ENCODE measurements at places on chromosomes 6 and 20. TPM values are rescaled to one million over a fixed set of nuclear protein-coding genes. Genes with fewer than 3 reads are reported as not detected.

DNA sequence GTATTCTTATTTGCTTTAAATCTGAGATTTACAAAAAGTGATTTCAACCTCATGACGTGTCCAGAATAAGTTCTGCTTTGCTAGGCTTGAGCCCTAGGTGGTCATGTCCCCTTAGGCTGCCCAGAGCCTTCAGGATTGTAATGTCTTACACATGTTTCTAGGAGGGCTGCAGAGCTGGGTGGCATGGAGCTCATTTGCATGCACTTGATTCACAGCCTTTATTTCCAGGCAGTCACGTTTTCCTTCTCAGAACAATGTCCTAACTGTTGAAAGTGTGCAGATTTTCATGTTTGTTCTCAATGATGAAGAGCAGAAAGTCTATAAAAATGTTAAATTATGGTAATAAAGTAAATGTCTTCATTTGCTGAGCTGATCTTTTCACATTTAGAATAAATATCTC lies 448.6 kb upstream of the SOX4 start:
- H3K36me3 ChIP-seq = no peaks in the 10 kb centered on the region
- H3K27me3 ChIP-seq = no peaks in the 10 kb centered on the region
- no peak for DNase-seq
- no peak overlapping the region for H3K4me3 ChIP-seq

DNA sequence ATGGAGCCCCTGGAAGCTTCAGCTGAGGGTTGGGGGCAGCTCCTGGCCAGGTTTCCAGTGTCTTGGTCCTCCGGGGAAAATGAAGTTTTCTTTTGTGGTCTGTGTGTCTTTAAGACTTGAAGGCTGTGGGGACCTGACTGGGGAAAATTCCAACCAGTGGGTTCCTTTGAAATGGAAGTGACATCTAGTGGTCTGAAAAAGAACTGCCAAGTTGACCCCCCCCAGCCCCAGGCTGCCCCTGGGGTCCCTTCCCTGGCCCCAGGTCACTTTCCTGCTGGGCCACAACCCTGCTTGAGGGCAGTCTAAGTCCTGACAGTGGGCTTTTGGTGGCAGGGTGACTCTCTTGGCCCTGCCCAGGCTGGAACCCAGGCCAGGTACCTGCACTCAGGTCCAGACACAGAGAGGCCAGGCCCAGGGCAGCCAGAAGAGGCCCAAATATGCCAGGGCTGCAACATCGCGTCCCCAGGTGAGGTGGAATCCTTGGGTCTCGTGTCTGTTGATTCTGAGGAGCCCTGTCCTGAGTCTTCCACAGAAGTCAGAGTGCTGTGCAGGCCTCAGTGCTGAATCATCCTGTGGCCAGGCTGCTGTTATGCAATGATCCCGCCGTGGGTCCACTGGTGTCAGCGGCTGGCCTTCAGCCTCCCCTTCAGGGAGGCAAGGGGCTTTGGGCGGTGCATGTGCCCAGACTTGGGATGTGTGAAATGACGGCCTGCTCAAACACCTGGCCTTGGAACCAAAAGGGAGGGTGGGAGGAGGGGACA lies 68.4 kb downstream of the VEGFA start:
- H3K4me3 ChIP-seq = no peak overlapping the region
- no peaks in the 10 kb centered on the region for H3K27me3 ChIP-seq
- no peaks in the 10 kb centered on the region for H3K4me1 ChIP-seq
- no peaks in the 10 kb centered on the region for H3K36me3 ChIP-seq

GRCh38 chr6:7445885-7446461 lies 56.4 kb downstream of the RIOK1 start:
- no peak overlapping the region for H3K4me3 ChIP-seq
- H3K27ac ChIP-seq = peak overlapping the region; percentile 83
- no peak for DNase-seq

DNA sequence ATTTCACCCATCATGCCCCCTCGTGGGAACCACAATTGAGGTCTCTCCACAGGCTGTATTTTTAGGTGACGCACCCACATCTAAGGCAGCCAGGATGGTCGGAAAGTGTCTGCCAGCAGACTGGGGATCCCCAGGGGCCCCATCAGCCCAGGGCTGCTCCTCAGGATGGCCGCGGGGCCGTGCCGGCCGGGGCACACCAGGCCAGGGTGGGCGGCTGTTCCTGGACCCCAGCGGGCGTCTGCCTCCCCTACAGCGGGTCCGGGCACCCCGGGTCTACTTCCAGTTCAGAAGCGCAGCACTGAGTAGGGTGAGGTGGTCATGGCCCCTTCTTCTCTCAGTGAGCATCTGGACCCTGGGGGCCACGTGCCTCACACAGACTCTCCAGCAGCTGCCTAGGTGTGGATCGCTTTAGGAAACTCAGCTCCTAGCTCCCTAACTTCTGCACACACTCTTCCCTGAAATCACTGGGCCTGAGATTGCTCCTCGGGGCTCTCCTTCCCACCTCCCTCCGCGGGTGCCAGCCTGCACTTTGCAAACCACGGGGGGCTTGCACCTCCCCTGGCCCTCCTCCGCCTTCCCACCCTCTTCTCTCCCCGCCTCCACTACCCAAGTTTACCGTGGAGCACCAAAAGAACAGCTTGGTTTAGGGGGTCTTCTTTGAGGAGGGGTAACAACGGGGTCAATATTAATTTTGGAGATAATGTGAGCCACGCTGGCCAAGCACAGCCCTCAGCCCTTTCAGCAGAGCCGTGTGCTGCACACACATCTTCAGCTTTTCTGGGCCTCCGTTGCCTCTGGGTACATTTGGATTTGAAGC lies 14.2 kb upstream of the FOXC1 start:
- no peak overlapping the region for H3K27ac ChIP-seq
- H3K4me1 ChIP-seq = peaks cover 7% of the 10 kb centered on the region
- H3K27me3 ChIP-seq = no peaks in the 10 kb centered on the region
- H3K36me3 ChIP-seq = no peaks in the 10 kb centered on the region
- no peak for DNase-seq

TRIM15 gene
- total RNA-seq = not detected

SLC23A2 gene
- 12.5 TPM for total RNA-seq

Measured in esophagus squamous epithelium (tissue), 5 donors.